D341Med (cell line): ENCODE measurements at places on chromosomes 5 and 9.

DNA sequence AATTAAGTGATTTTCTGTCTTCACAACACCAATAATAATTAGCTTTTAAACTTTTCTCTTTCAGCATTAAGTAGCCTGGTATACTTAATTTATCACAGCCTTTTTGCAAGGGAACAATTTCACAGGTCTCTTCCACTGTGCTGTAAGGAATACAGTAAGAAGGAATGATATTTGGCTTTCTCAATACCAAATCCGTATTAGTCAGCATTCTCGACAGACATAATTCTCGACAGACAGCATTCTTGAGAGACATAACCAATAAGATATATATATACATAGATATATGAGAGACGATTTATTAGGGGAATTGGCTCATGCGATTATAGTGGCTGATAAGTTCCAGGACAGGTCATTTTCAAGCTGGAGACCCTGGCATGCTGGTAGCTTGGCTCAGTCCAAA is 18.0 kb downstream of the PRKAA1 start:
- DNase-seq: no peak

GRCh38 chr9:71634752-71635151 is 133.6 kb downstream of the CEMIP2 start:
- DNase-seq: no peak

- no peak for DNase-seq
Measured at GRCh38 chr5:41095324-41096101, 24.4 kb upstream of the MROH2B start.

DNA sequence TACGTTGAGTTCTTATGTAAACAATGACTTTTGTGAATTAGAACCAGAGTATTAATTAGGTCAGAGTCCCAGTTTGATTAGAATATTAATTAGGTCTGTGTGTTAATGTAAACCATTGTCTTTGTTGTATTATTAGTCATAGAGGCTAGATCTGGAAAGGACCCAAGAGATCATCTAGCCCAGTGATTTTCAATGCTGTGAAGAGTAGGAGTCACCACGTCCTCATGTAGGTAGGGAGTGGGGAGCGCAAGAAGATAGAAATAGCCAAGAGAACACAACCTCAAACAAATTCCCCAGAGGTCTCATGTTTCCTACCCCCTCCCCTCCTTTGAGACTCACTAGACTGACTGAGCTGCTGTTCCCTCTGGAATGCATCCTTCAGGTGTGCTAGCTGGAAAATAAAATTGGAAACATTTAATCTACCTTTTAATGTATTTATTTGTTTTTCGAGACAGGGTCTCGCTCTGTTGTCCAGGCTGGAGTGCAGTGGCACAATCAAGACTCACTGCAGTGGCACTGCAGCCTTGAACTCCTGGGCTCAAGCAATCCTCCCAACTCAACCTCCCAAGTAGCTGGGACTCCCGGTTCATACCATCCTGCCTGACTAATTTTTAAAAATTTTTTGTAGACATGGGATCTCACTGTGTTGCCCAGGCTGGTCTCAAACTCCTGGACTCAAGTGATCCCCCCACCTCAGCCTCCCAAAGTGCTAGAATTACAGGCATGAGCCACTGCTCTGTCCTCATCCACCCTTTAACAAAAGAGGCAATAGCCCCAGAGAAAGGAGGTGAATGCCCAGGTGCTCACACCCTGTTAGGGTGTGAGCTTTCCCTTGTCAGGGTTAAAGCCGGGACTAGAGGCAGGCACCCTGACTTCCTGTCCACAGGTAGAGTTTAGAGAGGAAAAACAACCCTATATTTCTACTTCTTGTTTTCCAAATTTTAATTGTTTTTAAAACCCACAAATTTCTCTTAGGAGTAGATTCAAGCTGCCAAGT is 92.9 kb downstream of the INIP start:
- no peak for DNase-seq

- DNase-seq: no peak
Measured at GRCh38 chr5:128199104-128199503, 115.5 kb downstream of the SLC12A2 start.

DNA sequence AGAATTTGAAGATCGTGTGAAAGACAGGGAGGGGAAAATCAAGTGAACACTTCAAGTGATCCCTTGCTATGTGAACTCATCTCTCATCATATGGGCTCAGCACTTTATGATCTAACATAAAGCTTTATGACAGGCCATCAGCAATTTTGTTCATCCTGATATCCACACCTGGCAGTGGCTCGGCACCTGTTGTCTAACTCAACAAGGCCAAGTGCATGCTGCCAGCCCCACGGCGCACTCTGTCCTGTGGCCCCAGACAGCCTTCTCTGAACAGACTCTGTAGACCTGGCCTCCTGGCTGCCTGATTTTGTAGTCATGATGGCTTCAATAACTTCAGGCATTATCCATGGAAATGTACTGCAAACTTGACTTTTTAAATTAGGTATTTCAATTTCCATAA is 106.3 kb downstream of the MEF2C start:
- no peak for DNase-seq

DNA sequence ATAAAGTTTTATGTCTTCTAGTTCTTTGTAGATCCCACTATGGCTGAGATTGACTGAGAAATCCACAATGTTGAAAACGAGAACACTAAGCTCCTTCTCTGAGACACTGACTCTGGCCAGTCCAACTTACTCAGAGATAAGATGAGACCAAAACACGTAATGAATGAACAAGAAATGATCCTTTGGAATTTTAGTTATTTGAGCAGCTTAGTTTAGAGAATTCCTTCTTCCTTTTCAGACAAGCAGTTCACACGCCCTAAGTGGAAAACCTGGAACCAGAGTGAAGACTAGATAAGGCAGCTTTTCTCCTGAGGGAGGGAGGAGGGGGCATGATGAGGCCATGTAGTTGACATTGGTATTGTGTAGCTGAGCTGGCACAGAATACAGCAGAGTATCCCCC is 139.6 kb downstream of the GABRB2 start:
- DNase-seq: no peak

DNA sequence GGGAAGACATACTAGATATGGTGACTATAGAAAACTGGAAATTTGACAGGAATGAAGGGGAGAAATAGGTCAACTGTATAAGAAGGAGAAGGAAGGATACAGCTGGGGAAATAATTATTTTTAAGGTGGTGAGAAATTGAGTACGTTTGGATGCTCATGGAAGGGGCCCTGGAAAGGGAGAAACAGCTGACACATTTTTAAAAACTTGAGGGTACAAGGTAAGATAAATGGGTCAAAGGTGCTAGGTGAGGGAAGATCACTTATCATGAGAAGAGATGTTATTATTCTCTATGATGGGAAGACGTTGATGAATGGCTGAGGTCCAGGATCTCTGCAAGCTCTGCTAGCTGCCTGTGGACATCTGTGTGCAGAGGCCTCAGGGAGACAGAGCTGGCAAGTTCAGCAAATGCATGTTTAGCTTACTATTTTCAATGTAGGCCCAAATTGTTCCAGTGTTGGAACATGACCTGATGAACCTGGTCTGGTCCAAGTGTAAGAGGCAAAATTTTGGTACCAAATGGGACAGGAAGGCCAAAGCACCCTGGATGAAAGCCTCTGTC is 181.7 kb downstream of the MTRR start:
- no peak for DNase-seq

GRCh38 chr5:131393498-131393968 is 129.7 kb downstream of the CDC42SE2 start:
- DNase-seq: no peak

DNA sequence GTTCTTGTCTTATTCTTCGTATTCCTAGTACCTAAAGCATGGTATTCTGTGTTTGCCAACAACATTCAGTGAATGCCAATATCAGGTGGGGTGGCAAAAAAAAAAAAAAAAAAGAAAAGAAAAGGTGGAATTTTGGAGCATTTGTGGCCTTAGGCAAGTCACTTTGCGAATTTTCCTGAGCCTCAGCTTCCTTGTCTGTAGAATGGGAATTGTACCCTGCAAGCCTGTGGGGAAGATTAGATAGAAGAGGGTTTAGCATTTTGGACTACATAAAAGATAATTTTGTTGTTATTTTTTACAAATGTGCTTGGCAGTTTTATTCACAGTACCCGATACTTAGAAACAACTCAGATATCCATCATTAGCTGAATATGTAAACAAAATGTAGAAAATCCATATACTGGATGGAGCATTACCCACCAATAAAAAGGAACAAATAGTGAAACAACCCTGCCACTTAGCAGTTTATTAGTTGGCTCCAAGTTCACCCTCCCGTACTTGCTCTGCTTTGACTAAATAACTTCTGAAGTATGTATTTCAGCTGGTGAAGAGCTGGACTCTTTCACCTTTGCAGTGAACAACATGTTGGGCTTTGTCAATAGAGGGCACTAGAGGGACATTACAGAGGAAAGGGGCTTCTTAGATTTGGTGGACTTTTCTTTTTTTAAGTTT is 13.6 kb downstream of the UBE2D2 start:
- DNase-seq: peak; percentile 42
